ENCODE measurements at places on chromosomes 4 and X. TPM values are rescaled to one million over a fixed set of nuclear protein-coding genes. Genes with fewer than 3 reads are reported as not detected.

DNA sequence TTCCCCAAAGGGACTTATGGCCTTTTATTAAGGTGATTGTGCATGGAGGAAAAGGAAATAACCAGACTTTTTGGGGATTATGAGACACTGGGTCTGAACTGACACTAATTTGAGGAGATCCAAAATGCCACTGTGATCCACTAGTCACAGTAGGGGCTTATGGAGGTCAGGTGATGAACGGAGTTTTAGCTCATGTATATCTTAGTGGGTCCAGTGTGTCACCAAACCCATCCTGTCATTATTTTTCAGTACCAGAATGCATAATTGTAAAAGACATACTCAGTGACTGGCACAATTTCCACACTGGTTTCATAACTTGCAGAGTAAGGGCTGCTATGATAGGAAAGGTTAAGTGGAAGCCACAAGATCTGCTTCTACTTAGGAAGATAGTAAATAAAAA lies 131.3 kb downstream of the RTL3 start:
- DNase-seq = no peak

DNA sequence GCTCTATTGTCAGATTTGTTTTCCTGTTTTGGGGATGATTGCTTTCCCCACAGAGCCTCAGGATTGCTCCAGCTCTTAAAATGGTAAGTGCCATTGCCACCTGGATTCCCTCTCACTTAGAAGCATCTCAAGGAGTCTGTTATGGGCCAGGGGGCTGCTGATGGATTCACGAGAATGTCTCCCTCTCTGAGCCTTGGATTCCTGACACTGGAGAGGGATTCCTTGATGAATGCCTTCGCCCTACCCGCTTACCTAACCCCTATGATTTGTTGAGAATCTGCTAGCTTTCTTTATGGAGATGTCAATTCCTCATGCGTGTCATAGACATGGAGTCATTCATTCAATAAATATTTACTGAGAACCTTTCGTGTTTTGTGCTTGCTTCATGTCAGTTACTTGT lies 36.9 kb upstream of the TENM3 start:
- no peak for DNase-seq

GRCh38 chr4:99159699-99160098 lies 15.6 kb upstream of the ADH4 start:
- DNase-seq = no peak

GRCh38 chr4:144645631-144646522 lies at the start of gene HHIP:
TSS of gene HHIP (plus strand) at chr4:144646156. CDS start at chr4:144646676, 520 bp downstream.
- no peak for DNase-seq

FAM9C gene
- total RNA-seq = not detected
